ENCODE measurements at places on chromosomes 2 and 18.
A peak's percentile ranks its signal among the peaks of the same experiment; 100 is the strongest.

- no peak for ATAC-seq
- no peak overlapping the region for H3K4me3 ChIP-seq
- peaks cover 24% of the 10 kb centered on the region for H3K27me3 ChIP-seq
- H3K36me3 ChIP-seq = no peaks in the 10 kb centered on the region
- no peak overlapping the region for H3K27ac ChIP-seq
- no peaks in the 10 kb centered on the region for H3K4me1 ChIP-seq
These were observed 22.9 kb downstream of the MLPH start for GRCh38 chr2:237509905-237510304.

GRCh38 chr2:191638079-191638801 lies 39.7 kb upstream of the NABP1 start:
- H3K4me3 ChIP-seq = peak overlapping the region; percentile 82
- H3K4me1 ChIP-seq = peaks cover 46% of the 10 kb centered on the region
- peak; percentile 15 for ATAC-seq

DNA sequence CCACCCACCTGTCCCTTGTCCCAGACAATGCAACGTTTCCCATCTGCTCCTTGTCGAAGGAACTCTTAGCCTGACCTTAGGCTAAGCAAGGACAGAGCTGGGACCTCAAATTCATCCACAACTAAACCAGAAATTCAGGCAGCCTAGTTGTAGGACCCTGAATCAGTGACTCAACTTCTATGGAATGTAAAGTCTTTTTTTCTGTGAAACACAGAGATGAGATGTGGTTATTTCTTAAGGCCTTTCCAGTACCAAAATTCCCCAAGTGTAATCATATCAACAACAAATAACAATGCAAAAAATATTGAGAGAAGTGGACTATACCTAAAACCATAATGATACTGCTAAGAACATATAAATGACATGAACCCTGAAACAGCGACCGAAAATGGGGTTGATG lies 46.7 kb downstream of the EN1 start:
- ATAC-seq = no peak
- no peak overlapping the region for H3K27ac ChIP-seq
- H3K27me3 ChIP-seq = peaks cover 37% of the 10 kb centered on the region

DNA sequence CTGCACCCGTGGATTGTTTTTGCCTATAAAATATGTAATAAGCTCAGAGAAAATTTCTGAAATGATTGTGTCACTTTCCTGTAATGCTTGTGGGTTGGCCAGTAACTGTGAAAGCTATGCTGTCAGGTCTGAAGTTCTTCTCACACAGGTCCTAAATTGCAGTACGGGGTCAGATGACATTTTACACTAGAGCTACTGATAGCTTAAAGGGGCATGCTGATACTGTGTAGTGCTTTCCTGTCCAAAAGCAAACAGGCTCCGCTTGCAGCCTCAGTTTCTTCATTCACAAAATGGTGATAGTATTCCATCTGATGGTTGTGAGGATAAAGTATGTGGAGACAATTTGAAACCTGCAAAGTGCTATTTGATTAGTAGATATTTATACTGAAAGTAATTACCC lies 7.6 kb upstream of the FARSB start:
- no peaks in the 10 kb centered on the region for H3K4me1 ChIP-seq
- H3K36me3 ChIP-seq = no peaks in the 10 kb centered on the region
- no peak for ATAC-seq
- peaks cover 9% of the 10 kb centered on the region for H3K27me3 ChIP-seq

DNA sequence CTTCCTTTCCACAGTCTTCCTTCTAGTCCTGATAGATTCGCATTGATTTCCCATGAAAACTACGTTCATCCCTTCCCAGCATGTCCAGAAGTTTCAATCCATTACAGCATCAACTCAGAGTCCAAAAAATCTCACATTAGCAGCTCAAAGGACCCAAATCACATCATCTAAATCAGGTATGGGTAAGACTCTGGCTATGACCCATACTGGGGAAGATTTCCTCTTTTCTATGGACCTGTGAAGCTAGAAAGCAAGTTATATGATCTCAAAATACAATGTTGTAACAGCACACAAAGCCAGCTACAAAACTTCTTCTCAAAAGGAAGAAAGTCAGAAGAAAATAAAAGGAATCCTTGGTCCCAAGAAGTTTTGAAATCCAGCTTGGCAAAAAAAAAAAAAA lies 5.7 kb upstream of the DCC start:
- no peak overlapping the region for H3K27ac ChIP-seq
- no peak overlapping the region for H3K4me3 ChIP-seq
- H3K36me3 ChIP-seq = no peaks in the 10 kb centered on the region
- ATAC-seq = no peak

DNA sequence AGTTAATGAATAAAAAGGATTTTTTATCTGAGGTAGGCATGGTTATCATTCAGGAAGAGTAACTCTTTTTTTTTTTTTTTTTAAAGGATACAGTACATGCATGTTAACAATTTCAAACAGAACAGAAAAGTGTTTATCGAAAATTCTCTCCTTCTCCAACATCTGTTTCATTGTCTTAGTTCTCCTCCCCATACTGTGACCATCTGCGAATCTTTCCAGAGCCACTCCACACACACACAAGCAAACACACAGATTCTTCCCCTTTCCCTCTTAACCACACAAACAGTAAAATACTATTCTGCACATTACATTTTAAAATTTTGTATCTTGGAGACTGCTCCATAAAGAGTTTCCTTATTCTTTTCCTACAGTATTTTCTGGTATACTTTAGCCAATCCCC lies 38.0 kb downstream of the NPC1 start:
- H3K36me3 ChIP-seq = peaks cover 97% of the 10 kb centered on the region
- no peak overlapping the region for H3K4me3 ChIP-seq
- H3K27ac ChIP-seq = no peak overlapping the region
- no peak for ATAC-seq
- H3K27me3 ChIP-seq = no peaks in the 10 kb centered on the region

GRCh38 chr2:14942987-14943386 lies 310.5 kb downstream of the LRATD1 start:
- peaks cover 16% of the 10 kb centered on the region for H3K27me3 ChIP-seq
- H3K4me1 ChIP-seq = no peaks in the 10 kb centered on the region
- H3K27ac ChIP-seq = no peak overlapping the region
- no peak overlapping the region for H3K4me3 ChIP-seq

- no peaks in the 10 kb centered on the region for H3K36me3 ChIP-seq
- no peak overlapping the region for H3K27ac ChIP-seq
- peaks cover 3% of the 10 kb centered on the region for H3K27me3 ChIP-seq
- ATAC-seq = no peak
These were observed 2.2 kb downstream of the AQP4 start for GRCh38 chr18:26863122-26863879.

- no peaks in the 10 kb centered on the region for H3K36me3 ChIP-seq
- H3K4me3 ChIP-seq = peak overlapping the region; percentile 74
- H3K4me1 ChIP-seq = peaks cover 13% of the 10 kb centered on the region
- no peaks in the 10 kb centered on the region for H3K27me3 ChIP-seq
- peak; percentile 94 for ATAC-seq
These were observed 7.0 kb upstream of the TMX3 start for GRCh38 chr18:68721681-68722583.

- H3K4me3 ChIP-seq = no peak overlapping the region
- no peak for ATAC-seq
- no peaks in the 10 kb centered on the region for H3K4me1 ChIP-seq
- H3K27ac ChIP-seq = no peak overlapping the region
- peaks cover 4% of the 10 kb centered on the region for H3K27me3 ChIP-seq
These were observed 206.3 kb downstream of the LTBP1 start for GRCh38 chr2:33153008-33153407.

- ATAC-seq = peak; percentile 50
- no peaks in the 10 kb centered on the region for H3K27me3 ChIP-seq
- H3K36me3 ChIP-seq = peaks cover 55% of the 10 kb centered on the region
- peak overlapping the region; percentile 64 for H3K27ac ChIP-seq
- peak overlapping the region; percentile 51 for H3K4me3 ChIP-seq
- H3K4me1 ChIP-seq = peaks cover 26% of the 10 kb centered on the region
These were observed 82.0 kb downstream of the STK39 start for GRCh38 chr2:168165397-168165796.

- peaks cover 4% of the 10 kb centered on the region for H3K27me3 ChIP-seq
- H3K27ac ChIP-seq = no peak overlapping the region
- H3K4me3 ChIP-seq = no peak overlapping the region
These were observed 201.8 kb downstream of the EPHA4 start for GRCh38 chr2:221370076-221370856.

- H3K36me3 ChIP-seq = no peaks in the 10 kb centered on the region
- no peak overlapping the region for H3K4me3 ChIP-seq
- H3K27ac ChIP-seq = no peak overlapping the region
- no peaks in the 10 kb centered on the region for H3K27me3 ChIP-seq
- no peaks in the 10 kb centered on the region for H3K4me1 ChIP-seq
- no peak for ATAC-seq
These were observed 38.4 kb upstream of the BIN1 start for GRCh38 chr2:127145280-127145895.

- no peak overlapping the region for H3K4me3 ChIP-seq
- H3K27ac ChIP-seq = no peak overlapping the region
- H3K36me3 ChIP-seq = no peaks in the 10 kb centered on the region
These were observed 141.0 kb downstream of the RPIA start for GRCh38 chr2:88832311-88832991.

DNA sequence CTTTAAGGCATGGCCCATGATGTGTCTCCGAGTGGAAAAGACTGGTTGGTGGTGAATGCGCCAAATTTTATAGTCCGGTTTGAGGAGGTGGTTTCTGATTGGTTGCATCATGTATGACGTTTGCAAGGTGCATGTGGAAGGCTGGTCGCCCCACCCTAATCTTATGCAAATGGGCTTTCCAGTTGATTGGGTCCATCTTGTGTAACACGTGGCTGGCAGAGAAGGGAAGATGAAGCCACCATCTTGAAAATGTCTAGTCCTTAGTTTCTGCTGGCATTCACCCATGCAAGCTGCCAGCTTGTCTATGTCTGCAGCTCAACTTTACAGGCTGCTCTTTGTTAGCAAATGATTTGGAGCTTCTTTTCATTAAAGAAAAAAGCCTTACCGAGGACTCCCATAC lies 132.2 kb downstream of the PIK3C3 start:
- H3K36me3 ChIP-seq = peaks cover 39% of the 10 kb centered on the region
- H3K4me1 ChIP-seq = peaks cover 8% of the 10 kb centered on the region
- H3K27ac ChIP-seq = no peak overlapping the region
- no peak overlapping the region for H3K4me3 ChIP-seq

- peaks cover 20% of the 10 kb centered on the region for H3K27me3 ChIP-seq
- H3K27ac ChIP-seq = no peak overlapping the region
- H3K4me1 ChIP-seq = no peaks in the 10 kb centered on the region
- H3K36me3 ChIP-seq = no peaks in the 10 kb centered on the region
- no peak for ATAC-seq
- no peak overlapping the region for H3K4me3 ChIP-seq
These were observed 10.7 kb downstream of the PRKAG3 start for GRCh38 chr2:218820746-218821369.

DNA sequence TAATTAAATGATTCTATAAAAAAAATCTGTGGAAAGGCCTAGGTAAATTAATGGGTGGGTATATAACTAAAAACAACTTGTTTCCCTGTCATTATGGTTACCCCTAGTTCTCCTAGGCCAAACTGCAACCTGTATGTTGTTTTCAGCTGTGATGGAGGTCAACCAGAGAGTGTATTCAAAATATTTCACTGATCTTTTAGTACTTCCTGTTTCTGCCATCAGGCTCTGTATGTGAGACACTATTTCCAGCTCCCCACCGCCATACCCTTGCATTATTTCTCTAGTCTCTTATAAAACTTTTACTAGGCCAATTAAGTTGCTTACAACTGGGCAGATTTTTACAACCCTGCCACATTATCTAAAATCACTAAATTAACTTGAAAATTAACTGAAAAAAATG lies 21.0 kb upstream of the CDKL4 start:
- ATAC-seq = no peak
- peaks cover 7% of the 10 kb centered on the region for H3K4me1 ChIP-seq
- peaks cover 49% of the 10 kb centered on the region for H3K36me3 ChIP-seq
- H3K4me3 ChIP-seq = no peak overlapping the region

DNA sequence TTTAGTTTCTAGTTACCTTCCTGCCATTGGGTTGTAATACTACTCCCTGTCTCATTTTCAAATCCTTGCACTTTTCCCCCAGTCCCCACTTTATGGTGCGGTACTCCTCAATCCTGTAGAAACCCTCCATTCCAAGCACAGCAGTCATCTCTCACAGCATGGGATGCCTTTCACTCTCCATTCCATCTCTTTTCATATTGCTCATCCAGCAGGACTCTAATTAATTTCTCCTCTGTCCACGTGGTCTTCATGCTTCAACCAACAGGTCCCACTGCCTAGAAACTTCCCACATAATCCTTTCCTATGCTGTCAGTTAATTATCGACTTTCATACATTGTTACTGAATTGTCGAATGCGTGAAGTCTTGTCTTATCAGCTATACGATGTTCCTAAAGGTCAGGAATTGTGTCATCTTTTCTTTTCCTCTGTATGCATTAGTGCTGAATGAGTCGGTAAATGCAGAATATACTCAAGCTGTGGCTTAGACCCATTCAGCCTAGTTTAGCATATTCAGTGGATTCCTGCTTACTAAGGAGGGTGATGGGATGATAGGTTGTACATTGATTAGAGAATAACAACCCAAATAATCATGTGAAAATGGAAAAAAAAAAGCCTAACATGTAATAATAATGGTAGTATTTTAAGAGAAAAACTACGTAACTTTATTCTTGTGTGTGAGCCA lies 89.7 kb downstream of the CRIM1 start:
- no peaks in the 10 kb centered on the region for H3K27me3 ChIP-seq
- H3K27ac ChIP-seq = no peak overlapping the region
- H3K36me3 ChIP-seq = peaks cover 16% of the 10 kb centered on the region
- no peak overlapping the region for H3K4me3 ChIP-seq

DNA sequence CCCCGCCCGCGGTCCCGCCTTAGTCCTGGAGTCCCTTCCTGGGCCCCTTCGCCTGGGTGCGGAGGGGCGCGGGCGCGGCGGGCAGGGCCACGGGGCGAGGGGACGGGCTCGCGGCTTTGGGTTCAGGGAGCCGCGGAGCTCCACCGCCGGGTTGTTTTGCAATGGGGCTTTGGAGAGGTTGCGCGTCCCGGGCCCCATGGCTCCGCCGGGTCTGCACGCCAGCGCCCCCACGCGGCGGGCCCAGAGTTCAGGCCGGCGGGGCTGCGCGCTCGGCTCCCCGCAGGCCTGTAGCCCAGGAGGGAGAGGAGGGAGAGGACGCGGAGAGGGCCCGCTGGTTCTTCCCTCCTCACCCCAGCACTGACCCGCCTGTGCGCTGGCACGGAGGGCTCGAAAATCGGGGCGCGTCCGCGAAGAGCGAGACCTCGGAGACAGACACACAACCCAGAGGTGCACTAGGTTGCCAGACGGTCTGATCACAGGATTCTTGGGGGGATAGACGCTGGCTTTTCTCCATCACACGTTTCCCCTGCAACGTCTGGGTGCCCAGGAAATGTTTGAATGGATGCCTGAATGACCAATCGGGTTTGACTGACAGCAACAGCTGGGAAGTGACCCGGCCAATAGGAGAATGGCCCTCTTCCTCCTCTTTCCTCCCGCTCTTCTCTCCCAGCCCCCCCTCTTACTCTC lies 4.9 kb upstream of the SIX2 start:
- H3K27ac ChIP-seq = no peak overlapping the region
- H3K36me3 ChIP-seq = no peaks in the 10 kb centered on the region
- H3K4me3 ChIP-seq = peak overlapping the region; percentile 5
- ATAC-seq = no peak

Measured in activated T-helper 17 cell treated with anti-CD3 and anti-CD28 coated beads, Interleukin-2, amount 50 U/mL, for 72 hours (primary cell).